ENCODE measurements at places on chromosomes 6 and 20.

DNA sequence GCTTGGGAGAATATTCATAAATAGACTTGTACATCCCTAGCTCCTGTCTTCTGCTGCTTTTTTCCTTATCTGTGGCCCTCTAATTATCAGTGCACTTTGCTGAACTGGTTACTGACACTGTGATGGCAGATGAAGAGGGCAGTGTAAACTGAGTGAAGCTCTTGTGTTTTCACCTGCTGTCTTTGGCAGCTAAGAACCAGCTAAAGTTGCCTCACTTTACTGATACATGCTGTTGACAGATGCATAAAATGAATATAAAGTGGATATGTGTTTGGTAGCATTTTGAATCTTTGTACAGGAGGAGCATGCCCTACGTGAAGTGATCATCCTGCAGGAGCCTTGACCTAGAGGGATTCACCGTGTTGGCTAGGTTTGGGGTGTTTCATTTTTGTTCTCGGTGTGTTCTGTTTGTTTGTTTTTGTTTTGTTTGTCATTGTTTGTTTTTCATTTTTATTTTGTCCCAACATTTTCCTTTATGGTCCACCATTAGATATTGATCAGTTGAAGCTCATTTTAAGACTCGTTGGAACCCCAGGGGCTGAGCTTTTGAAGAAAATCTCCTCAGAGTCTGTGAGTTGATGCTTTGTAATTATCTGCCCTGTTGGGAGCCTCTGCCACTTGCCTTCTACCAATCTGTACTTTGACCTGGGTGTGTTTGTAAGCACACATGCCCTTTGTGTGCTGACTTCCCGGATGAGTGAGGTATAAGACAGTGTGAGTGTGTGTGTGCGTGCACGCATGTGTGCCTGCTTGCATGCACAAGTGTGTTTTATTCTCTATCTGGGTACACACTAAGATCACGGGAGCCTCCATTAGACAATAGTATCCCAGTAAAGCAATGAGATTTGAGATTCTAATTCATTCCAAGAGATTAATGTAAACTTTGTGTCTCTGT, 34.6 kb upstream of the MAPK13 start:
- DNase-seq, result no peak

DNA sequence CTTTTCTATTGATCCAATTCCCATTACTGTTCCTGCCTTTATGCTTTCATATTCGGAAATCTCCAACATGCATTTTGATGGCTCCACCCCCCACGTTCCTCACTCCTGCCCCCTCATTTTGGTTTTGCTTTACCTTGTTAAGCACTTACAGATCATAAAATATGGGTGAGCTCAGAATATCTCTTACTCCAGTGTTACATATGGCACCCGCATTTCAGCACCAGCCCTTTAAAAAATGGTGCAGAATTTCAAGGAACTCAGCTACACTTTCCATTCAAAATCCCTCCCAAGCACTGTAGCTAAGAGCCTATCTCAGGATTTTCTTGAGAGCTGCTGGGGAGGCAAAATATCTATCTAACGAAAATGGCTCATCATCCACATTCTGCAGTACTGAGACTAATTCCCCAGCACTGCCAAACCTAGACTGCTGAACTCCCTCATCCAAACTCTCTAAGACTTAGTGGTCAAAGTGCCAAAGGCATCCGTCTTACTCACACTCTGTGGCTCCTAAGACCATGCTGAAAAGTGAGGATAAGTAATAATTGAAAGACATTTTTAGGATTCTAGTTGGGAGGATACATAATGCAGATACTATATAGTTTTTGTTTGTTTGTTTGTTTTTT, 7.8 kb downstream of the SGK1 start:
- no peak for DNase-seq

DNA sequence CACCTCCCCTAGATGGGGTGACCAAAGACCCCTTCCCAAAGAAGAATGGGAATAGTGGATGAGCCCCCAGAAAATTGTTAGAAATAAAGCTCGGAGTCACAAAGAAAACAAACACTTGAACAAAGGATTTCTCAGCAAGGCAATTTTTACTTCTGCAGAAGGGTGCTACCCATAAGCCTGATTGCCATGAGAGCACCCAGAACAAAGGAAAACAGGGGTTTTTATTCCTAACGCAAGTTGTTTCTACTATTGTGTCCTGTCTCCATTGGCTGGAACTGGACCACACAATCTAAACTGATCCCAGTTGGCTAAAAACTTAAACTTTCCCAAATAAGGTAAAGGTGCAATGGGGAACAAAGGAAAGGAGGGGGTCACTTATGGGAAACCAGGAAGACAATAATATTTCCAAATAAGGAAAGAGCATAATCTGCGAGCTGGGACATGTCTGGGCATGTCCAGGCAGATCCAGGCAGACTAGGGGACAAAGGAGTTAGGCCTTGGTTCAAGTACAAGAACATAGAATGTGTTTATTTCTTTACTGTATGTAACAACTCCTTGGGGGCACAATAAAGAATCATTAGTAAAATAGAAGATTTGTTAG, 20.0 kb downstream of the HLA-B start:
- DNase-seq, result no peak

- no peak for DNase-seq
Measured at GRCh38 chr6:145086197-145086596, 649.1 kb downstream of the EPM2A start.

DNA sequence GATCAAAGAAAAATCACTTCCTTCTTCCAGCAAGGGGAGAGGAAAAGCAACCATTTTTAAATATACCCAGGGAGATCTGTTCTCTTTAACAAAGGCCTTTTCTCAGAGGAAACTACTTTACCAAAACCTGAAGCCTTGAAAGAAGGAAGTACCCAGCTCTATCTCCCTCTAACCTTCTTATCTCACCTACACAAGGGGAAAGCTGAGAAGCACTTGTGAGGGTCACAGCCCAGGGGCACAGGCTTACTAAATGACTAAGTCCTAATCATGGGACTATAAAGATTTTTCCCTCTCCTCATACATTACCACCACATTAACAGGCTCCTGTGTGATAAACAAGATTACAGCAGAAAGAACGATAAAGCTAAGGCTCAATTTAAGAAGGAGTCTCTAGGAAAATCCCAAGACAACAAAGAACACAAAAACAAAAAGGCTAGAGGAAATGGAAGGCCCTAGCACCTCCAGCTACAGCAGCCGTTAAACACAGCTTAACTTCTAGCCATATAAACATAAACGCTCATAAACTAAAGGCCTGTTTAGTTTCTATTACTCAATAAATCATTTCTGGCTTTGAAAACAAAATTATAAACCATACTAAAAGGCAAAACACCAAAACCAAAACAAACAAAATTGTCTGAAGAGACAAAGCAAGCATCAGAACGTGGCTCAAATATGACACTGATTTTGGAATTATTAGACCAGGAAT, 284.9 kb upstream of the ECI2 start:
- DNase-seq, result no peak

DNA sequence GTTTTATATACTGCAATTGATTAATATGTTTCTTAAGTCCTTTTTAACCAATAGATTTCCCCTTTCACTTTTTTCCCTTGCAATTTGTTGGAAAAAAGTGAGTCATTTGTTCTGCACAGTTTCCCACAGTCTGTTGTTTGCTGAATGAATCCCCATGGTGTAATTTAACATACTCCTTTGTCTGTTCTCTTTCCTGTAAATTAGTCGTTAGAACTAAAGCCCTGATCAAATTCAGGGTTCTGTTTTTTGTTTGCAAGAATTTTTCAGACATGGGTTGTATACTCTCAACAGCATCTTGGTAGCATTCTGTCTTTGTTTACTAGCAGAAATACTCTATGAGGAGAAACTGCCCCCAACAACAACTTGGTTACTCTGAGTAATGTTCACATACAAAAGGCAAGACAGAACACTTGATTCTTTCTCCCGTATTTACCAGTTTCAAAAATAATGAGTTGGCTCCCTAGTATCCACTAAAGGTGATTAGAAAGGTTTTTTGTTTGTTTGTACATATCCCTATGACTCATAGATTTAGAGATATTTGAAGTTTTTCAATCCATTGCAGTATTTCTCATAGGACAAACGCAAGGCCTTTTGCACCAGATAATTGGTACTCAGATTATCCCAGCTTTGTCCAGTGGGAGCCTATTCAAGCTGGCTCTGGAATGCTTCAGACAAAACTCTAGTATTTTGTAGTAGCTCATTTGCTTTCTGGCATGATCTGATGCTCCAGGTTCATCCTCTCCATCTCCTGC, 16.5 kb downstream of the BLOC1S5 start:
- no peak for DNase-seq

GRCh38 chr6:128569732-128570679, 49.6 kb upstream of the PTPRK start:
- no peak for DNase-seq

DNA sequence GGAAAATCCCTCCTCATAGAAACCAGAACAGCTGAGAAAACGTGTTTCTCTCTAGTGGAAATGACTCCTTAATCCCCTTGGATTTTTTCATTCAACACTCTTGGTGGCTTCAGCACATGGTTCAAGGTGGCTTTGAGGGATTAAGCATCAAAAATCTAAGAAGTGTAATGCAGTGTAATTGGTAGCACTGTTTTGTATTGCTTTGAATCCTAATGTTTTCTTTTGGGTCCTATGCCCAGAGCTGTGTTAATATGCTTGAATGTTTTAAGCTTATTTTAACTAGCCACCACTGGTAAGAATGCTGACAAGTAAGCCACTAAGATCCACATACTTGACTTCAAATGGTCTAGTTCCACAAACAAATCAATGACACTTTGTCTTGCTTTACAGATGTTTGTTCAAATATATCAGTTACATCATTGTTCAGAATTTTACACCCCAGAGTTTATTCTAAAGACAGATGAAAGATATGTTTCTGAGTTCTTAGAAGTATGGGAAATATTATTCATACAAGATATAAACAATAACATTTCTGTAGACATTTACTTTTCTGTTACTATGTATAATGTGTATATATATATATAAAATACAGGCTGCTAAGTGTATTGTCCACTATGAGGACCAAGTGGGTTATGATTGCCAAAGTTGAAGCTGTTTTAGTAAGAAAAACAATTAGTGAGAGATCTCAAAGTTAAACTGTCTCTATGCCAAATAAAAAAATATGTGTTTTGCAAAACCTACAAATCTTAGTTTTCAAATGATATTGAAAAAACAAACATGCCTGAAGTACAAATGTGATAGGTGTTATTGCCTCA, 220.8 kb downstream of the OGFRL1 start:
- DNase-seq, result no peak

DNA sequence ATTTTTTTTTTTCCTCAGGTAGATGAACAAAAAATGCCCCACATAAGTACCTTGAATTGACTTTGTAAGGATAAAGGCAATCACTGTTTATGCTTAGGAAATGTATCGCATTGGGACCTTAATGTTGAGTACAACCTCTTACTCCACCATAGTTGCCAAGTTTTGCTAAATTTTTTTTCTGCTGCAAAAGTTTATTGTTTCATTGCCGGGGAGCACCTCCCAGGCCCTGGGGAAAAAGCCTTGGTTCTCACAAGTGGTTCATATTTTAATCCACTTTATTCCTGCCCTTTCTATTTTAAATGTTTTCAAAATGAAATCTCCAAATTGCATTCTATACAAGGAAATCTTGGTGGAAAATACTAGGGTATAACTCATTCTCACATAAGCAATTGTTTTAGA, 52.3 kb upstream of the UTRN start:
- no peak for DNase-seq

- no peak for DNase-seq
Measured at GRCh38 chr6:168116975-168117899, 38.2 kb upstream of the FRMD1 start.

DNA sequence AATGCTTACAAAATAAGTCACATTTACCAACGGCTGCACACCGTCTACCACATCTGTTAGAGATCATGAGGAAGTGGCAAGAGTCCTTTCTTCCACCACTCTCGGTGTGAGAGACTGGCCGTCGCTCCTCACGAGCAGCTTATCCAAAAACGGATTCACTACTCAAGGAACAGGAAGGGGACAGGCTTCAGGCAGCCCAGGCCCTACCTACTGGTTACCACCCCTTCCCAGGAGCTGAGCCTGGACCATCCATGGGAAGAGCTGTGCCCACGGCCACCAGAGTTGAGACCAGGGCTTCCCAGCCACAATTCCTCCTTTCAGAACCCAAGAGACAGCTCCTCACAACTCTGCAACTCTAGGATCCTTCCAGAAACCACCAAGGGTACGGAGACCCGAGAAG, 37.0 kb downstream of the FOXF2 start:
- DNase-seq, result no peak

DNA sequence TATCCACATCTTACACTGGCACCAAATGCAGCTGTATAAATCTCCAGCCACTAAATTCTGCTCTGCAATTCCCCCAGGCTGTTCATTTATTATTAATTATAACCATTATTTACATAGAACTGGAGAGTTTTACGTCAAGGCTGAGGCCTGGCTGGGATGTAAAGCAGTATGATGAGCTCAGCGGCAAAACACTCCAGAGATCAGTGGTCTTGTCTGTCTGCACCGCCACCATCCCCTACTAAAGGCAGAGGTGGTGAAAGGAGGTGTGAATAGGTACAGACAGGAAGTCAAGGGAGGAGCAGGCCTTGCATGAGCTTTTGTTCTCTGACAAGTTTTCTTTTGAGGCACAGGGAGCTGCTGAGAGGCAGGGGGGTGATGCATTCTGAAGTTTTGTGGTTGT, 159.9 kb upstream of the PCSK2 start:
- no peak for DNase-seq

- no peak for DNase-seq
Measured at GRCh38 chr6:157158897-157159296, 164.4 kb downstream of the TMEM242 start.

DNA sequence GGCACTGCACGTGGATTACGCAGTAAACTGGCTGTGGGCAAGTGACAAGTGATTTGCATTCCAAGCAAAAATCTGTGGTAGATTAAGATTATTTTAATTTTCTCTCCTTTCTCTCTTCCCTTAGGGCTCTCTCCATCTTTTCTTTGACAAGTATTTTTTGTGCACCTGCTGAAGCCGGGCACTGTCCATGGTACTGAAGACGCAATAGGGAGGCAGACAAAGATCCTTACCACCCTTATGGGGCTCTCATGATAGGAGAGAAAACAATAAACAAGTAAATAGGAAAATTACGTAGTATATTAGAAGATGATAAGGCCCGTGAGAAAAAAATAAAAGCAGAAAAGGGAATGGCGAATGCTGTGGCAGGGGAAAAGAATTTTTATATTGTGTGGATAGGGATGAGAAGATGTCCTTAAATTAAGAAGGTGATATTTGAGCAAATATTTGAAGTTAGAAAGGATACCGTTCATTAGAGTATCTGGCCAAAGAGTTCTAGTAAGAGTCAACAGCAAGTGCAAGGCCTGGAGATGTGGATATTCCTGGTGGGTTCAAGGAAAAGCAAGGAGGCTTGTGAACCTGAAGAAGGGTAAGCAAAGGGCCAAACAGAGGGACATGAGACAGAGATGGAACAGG, 146.0 kb downstream of the LAMP5 start:
- no peak for DNase-seq
